ENCODE measurements at places on chromosomes 1 and 21.
A peak's percentile ranks its signal among the peaks of the same experiment; 100 is the strongest.

- peak; percentile 37 for DNase-seq
These were observed 36.6 kb downstream of the PTGS2 start for GRCh38 chr1:186643614-186644013.

GRCh38 chr1:179323436-179323835 is 29.8 kb downstream of the SOAT1 start:
- no peak for DNase-seq

DNA sequence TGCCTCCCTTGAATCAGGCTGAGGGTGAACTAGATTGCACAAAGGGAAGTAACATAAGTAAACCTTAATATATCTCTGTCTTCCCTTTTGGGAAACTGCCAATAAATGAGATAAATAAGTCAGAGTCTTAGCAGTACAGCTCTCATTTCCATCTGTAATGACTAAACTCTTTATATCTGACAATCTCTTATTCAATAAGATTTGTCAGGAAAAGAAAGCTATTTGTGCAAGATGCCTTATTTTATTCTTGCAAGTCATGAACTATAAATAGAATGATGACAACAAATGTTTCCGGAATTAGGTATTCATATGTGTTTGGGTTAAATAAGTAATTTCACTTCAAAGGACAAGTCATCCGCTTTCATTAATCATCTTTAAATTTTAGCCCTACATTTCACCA is 229.2 kb downstream of the PTGER3 start:
- no peak for DNase-seq

DNA sequence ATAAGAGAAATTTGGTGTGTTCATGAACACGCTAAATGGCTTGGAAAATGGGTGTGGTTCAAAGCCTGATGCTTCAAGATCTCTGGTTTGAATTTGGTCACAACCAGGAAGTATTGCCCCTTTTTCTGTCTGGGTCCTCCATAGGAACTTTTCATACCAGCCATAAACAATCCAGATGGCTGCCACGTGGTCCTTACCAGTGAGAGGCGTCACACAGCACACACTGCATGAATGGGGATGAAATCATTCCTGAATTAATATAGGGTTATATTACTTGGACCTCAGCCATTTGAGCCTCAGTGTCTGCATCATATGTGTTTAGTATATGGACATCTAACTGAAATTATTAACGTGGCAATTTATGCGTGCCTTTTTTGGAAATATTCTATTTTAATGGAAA is 64.0 kb downstream of the PRRX1 start:
- DNase-seq: no peak
